CD4-positive, alpha-beta T cell treated with Interleukin-1 beta for 1 hour (primary cell): ENCODE measurements at places on chromosomes 1 and 21.

GRCh38 chr1:6902153-6902552, 116.9 kb downstream of the CAMTA1 start:
- no peak for DNase-seq

DNA sequence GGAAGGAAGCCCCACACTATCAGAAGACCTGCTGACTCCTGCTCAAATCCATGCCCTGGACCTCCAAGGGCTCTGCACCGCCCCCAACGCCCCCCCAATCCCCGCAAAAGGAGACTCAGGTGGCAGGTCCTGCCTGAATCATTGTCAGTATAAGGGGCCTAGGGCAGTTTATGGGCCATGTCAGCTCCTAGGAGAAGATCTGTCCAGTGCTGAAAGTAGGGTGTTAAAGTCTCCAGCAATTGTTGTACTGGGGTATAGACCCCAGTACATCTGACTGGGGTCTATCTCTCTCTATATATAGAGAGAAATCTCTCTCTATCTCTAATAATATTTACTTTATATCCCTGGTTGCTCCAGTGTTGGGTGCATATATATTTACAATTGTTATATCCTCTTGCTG, 12.1 kb upstream of the OLIG2 start:
- DNase-seq, result no peak

DNA sequence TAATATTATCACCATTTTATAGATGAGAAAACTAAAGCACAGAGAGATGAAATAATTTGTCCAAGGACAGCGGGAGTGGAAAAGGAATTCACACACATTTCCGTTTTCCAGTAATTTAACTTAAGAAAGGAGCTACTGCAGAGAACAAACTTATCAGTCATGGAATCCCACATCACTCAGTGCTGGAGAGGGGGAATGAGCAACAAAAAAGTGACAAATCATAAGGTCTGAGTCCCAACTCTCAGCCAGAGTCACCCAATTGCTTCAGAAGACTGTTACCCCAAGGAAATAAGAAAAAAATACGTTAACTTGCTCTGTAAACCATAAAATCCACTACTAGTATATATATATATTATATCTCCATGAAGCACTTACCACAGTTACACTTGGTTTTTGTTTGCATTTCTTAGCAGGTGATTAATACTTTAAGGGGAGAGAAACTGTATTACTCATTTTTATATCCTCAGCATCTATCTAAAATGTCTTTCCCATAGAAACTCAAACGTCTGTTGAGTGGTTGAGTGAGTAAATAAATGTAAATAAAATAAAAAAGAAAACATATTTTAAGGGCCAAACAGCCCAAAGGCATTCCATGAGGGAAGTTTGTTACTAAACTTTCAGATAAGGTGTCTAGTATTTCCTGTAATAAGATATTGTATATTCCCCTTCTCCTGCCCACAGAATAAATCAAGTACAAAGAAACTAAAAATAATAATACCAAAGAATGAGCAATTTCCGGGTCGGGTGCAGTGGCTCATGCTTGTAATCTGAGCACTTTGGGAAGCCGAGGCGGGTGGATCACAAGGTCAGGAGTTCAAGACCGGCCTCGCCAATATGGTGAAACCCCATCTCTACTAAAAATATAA, 76.8 kb downstream of the SLC45A1 start:
- peak; percentile 17 for DNase-seq

- no peak for DNase-seq
Observed at GRCh38 chr1:5847013-5847659, 145.1 kb downstream of the NPHP4 start.

- DNase-seq, result no peak
Observed at GRCh38 chr21:45427331-45428271, 22.6 kb downstream of the COL18A1 start.

DNA sequence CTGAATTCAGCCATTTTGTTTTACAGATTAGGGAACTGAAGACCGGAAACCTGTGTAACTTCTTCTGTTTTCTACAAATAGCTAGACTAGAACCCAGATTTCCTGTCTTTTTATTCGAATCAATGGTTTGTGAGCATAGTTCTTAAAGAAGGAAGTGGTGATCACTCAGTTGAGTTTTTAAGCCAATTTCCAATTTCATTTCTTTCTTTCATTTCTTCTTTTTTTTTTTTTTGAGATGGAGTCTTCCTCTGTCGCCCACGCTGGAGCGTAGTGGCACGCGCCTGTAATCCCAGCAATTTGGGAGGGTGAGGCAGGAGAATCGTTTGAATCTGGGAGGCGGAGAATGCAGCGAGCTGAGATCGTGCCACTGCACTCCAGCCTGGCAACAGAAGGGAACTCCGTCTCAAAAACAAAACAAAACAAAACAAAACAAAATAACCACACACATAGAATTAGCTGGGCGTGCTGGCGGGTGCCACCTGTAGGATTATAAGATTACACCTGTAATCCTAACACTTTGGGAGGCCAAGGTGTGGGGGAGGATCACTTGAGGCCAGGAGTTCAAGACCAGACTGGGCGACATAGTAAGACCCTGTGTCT, 3.0 kb upstream of the MDM4 start:
- DNase-seq, result peak; percentile 83

- no peak for DNase-seq
Observed at GRCh38 chr1:181583598-181583997, 100.3 kb downstream of the CACNA1E start.

- no peak for DNase-seq
Observed at GRCh38 chr1:60348884-60349283, 275.3 kb upstream of the C1orf87 start.

- DNase-seq, result no peak
Observed at GRCh38 chr1:160722726-160723125, 11.1 kb upstream of the CD48 start.

- DNase-seq, result no peak
Observed at GRCh38 chr21:44984428-44984791, 44.6 kb downstream of the SLX9 start.
